AG08396 (cell line): ENCODE measurements at places on chromosomes 13 and 19.

DNA sequence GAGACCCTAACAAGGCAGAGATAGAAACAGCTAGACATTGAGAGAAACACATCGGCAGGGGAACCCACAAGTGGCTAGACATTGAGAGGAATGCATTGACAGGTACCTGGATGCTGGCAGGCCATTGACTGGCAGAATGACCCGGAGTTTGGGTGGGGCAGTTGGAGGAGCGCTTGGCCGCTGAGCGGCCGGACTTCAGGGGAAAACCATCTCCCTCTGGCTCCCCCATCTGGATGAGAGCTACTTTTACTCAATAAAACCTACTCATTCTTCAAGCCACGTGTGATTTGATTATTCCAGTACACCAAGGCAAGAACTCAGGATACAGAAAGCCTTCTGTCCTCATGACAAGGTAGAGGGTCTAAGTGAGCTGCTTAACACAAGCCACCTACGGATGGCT is 473.4 kb downstream of the SLITRK5 start:
- no peak for DNase-seq

DNA sequence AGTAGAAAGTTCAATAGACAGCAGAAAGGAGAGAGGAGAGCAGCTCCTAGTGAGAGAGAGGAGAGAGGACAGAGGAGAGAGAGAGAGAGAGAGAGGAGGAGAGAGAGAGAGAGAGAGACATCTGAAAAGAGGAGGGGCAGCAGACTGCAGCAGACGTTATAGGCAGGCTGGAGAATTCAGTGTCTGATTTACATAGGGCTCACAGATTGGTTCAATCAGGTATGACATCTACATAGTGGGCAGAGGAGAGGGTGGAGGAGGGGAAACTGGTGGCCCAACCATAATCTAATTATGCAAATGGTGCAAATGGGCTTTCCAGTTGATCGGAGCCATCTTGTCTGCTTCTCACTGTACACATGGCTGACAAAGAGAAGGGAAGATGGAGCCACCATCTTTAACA is 221.3 kb upstream of the TRPC4 start:
- DNase-seq = no peak

GRCh38 chr19:51971624-51972023 is 15.0 kb downstream of the ZNF350 start:
- DNase-seq = no peak

DNA sequence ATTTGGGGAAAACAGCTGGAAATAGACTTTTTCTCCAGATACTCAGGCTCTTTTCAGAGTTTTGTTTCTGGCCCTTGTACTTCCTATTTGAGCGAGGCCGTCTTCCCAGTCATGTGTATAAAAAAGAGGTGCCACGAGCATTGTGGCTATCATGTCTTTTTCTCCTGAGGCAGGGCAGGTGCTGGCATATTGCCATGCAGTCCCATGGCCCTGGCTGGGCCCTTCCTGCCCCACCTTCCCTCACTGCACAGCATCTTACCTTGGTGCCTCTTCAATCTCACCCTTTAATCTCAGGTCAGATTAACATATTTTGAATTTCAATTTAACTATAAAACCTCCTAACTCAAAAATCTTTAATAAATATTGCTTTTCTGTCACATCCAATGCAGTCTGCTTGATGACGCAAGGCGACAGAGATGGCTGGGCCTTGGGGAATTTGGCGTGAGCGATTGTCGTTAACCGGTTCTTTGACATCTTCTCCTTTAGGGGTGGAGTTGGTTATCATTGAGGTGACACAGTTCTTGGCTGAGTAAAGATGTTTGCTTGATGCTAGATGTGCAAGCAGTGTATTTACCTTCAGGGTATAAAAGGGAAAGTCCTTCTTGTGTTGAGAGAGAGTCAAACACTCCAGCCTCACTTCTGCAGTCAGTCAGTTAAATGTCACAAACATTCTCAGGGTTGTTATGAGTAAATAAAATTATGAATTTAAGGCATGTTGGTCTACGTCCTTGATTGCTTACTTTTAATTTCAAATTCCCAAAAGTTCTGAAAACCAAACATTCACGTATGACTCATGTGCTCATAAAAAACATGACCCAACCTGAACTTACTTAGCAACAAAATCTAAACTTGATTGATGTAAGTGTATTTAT is 289.9 kb downstream of the MYO16 start:
- no peak for DNase-seq

DNA sequence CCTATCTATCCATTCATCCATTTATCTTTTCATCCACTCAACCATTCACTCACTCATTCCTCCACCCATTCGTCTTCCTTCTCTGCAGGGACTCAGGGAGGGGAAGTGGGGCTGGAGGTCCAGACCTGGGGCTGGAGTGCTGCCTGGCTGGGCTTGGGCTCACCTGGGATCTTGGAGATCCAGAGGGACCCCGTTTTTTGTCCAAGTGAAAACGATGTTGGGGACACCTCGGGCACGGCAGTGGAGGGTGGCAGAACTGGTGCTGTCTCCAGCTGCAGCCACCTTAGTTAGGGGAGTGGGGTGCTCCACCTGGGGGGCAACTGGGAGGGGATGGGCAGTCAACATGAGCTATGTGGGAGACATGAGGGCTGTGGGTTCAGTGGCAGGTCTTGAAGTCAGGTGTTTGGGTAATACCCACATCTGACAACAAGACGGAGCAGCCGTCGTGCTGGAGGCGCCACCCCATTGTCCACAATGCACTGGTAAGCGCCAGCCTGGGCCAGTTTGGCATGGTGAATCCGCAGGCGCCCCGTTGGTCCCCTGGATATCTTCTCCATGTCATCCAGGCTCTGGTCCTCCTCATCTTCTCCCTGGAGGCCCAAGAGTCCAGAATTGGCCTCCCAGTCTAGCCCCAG is 10.2 kb downstream of the NPHS1 start:
- DNase-seq = no peak

DNA sequence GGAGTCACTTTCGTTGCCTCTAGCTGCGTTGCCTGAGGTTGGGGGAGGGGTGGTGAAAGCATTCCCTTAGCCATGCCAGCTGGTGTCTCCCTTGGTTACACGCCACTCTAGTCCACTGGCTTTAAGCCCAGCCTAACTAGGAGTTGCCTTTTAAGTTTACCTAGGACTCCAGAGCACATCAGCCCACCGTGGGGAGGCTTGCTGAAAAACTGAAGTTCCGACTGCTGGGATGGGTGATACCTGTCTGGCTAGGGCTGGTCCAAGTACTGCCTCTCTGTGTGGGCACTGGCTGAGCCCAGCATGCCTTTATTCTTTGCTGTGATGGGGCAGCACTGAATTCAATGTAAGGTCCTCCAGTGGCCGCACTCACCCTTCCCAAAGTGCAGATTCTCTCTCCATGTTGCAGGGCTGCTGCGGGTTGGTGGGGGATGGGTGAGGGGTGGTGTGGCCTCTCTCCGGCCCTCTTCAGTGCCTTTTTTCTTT is 11.8 kb upstream of the CEACAM1 start:
- DNase-seq = no peak

DNA sequence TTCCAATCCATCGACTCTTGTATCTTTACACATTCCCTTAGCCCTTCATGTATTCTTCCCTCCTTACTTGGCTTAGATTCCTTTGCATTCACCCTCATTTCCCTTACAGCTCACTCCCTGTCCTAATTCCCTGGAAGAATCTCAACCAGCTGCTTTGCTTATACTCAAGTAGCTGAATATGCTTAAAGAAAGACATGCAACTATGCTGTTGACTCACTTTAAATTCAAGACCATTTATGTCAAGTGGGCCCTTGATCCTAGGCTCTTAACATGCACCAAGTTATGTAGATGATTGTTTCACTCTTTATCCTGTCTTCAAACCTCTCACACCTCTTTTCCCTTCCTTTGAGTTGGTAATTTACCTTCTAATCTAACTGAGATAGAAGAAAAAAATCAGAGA is 7.4 kb downstream of the CCDC122 start:
- DNase-seq = no peak

DNA sequence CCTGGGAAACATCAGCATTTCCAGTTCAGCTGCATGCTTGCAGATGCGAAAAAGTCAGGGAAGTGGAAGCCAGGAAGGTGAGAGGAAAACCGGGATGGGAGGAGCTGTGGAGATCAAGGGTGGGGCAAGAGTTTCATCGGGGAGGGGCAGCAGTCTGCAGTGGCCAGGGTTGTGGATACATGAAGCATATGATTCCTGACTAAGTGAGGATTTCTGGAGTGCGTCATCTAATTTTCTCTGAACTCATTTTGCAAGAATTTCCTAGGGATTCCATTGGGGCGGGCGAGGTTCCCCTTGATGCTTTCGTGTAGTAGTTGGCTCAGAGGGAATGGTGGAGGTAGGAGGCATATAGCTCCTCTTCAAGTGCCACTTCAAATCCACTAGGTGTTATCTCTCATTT is 344.1 kb upstream of the TMTC4 start:
- peak; percentile 68 for DNase-seq

GRCh38 chr19:35107545-35107944 is 8.1 kb upstream of the FXYD3 start:
- DNase-seq = peak; percentile 55

DNA sequence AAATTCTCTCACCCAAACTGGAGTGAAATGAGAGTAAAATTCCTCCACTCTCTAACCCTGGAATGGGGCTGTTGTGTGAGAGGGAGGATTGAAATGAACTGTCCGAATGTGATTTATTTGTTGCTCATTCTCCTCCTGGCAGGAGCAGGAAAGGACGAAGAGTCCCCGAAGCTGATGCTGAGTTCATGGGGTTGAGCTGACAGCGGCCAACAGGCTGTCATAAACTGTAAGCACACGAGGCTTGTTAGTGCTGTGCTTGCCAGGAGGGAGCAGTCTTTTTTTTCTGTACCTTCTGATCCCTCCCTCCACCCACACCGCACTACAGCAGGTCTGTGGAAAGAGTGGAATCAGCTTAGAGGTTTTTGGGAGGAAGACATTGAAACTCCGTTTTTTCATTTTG is 33.1 kb upstream of the ZNF331 start:
- no peak for DNase-seq
